ENCODE measurements at places on chromosomes 16 and 17.

GRCh38 chr16:22674832-22675191 is 139.2 kb upstream of the HS3ST2 start:
- DNase-seq = no peak

DNA sequence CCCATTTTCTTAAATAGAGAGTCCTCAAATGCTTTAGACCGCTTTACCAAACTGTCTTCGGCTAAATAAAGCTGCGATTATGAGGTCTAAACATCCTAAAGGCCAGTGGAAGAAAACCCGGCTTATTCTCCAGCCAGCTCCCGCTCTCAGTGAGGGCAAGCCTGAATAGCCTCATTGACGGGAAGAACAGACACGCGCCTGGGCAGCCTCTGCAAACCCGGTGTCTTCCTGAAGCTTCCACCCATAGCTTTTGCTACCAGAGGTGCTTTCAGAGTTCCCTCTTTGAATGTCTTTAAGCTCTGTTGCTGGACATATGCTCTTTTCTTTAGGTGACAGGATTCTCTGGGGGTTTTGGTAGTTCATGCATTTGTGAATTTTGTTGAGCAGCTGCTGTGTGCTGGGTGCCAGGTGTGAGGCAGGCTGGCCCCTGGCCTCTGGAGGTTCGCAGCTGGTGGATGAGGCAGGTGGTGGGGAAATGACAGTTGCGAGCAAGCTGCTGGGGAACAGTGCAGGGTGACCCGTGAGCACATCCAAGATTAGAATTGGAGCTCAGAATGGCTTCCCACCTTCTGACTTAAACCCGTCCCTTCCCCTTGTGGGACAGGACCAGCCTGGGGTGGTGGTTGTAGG is 44.7 kb downstream of the CRISPLD2 start:
- DNase-seq = no peak

DNA sequence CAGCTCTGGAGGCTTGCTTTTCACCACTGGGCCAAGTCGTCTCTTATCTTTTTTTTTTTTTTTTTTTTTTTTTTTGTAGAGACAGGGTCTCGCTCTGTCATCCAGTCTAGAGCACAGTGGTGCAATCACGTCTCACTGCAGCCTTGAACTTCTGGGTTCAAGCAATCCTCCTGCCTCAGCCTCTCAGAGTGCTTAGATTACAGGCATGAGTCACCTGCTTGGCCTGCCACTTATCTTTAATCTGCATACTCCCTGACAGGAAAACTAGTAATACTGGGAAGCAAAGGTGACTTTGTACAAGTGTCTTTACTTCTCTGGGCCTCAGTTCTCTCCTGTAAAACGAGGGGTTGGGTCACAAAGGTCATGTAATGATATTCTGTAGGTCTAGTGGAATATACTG is 15.0 kb downstream of the NTN1 start:
- no peak for DNase-seq

DNA sequence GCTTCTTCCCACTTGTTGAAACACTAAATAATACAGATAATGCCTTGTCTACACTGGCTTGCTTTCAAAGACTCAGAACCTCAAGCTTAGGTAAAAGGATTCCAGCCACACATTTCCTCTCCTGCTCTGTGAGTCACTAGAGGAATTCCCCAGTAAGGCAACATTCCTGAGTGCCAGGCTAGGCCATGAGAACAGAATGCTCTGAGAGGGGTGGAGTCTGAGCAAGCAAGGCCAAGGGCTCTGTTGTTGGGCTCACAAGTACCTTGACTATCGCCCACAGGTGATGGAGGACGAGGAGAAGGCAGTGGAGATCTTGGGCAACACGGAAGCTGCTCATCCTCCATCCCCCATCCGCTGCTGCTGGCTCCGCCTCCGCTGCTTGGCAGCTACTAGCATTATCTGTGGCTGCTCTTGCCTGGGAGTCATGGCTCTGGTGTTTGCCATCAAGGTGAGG is 6.7 kb upstream of the PHKG2 start:
- no peak for DNase-seq

- DNase-seq = no peak
Measured at GRCh38 chr16:16096121-16096857, 127.0 kb downstream of the ABCC6 start.

DNA sequence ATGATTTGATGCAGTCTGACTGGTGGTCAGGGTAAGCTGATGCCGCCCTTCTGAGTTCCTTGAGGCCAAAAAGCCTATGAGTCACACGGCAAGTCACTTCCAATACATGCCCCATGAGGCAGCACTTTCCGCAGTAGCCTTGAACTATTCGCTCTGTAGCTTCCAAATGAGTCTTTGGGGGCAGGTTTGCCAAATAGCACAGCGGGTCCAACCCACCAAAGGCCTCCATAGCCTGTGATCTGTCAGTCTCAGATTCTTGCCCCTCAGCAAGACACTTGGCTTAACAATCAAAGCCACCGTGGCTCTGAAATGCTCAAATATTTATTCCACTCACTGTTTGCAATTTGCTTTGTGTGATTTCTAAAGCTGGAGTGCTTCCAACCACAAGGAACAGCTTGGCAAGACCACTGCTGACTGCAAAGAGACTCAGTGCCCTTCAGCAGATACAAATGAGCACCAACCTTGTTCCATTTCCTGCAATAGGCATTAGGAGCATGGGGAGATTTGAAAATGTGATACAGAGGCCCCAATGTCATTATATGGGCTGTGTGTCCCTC is 45.4 kb downstream of the CLEC19A start:
- DNase-seq = no peak

Data from CD4-positive, alpha-beta T cell treated with Interleukin-4 for 1 hour (primary cell).